ENCODE measurements at places on chromosomes 3 and 15.

DNA sequence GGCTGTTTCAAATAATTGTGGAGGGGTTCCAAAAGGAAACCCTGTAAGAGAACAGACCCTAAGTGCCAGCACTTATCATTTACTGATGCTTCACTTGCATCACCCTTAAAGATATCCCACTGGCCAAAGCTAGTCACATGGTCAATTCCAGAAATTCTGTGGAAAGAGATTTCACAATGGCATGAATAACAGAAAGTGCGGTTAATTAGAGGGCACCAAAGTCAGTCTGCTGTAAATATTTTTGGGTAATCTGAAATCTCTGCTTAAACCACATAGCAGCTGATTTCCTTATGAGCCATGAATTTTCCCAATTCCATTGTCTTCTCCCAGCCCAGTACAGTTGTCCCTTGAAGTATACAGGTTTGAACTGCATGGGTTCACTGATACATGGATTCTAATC lies 346.1 kb downstream of the SI start:
- no peak for ATAC-seq

DNA sequence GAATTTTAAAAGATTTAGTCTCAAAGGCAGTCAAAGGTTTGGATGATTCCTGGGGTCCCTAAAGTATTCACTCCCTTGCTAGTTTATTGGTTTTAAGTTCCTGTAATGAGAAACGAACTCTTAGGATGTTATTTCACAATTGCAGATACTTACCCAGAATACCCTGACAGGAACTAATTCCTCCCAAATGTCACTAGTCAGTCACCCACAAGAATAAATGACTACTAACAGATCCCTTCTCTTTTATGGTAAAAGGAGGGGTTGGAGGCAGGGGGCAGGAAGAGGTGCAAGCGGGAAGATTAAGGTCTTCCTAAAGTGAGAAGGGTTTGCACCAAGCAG lies 174.2 kb upstream of the SLC2A2 start:
- no peak for ATAC-seq

DNA sequence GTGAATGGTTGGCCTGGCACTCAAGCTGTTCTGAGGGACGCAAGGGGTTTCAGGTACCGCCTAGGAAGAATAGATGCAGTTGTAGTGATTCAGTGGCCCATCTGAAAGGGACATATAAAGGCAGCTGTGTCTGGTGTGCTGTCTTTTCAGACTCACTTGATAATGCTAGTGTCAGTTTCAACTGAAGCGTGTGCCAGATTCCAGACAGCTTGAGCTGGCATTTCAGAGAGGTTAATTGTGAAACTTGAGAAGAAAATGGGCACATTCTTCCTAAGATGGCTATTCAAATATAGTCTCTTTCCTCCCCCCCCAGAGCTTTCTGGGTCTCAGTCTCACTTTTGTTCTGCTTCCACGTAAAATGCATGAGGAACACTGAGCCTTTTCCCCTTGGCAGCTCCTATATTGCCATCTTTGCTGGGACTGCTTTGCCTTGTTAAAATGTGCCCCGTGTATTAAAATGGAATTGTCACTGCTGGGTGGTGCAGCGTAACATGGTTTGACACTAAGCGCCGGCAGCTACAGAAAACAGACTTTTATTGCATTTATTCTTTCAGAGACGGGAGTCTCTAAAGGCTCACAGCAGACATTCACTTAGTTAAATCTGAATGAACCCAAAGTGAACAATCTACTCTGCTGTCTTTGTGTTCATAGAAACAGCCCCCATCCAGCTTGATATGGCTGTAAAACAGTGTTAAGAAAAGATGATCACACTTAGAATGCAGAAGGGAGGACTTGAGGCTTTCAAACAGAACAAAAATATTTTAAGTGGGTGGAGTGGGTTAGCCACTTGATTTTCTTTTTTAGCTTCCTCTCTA lies 478.7 kb downstream of the RBMS3 start:
- no peak for ATAC-seq

DNA sequence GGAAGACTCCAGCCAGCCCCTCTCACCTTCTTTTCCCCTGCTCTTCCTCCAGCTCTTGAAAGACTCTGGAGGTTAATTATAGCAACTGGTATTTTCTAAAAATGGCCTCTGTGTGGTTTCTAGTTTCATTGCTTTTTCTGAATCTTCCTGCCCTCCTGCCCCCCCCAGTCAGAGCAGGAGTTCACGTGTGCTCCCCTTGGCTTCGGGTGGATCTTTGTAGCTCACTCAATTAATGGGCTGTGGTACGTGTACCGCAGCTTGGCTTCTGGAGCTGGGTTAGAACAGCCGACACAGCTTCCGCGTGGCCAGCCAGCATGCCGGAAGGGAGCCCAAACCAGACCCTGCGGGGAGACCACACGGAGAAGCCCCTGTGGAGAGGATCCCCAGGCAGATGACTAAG lies 31.5 kb downstream of the TM2D3 start:
- ATAC-seq, result no peak

- ATAC-seq, result no peak
Measured at GRCh38 chr3:168497741-168498140, 402.0 kb upstream of the GOLIM4 start.

DNA sequence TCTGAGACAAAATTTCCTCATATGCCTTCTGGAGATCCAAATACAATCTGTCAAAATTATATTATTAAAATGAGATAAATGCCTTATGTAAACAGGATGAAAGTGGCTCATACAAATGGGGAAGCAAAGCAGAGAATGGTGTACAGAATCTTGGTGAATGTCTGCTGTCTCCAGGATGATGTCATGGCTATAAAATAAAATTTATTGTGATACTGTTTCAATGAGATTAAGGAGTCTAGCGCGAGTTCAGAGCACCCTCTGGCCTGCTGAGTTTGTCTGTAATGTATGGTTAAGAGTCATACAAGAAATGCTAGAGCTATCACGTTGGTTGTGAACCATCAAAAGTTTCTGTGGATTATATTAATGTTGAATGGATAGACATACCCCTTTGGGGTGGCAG lies 359.7 kb downstream of the EFHB start:
- ATAC-seq, result no peak

DNA sequence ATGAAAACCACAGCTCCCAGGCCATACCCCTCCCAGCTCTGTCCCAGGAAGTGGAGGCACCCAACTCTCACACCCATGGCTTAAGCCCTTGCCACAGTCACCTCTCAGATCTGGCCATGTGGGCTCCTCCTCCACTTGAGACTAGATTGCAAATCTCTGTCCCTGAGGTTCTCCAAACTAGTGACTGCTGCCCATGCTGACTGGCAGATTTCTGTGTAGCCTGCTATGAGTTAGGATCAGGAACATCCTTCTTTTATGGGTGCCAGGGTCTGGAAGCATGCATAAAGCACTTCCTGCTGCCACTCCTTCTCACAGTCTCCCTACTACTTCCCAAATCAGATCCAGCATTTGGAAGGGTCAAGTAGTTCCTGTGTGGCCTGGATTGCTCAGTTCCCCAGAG lies 59.6 kb upstream of the GOLIM4 start:
- ATAC-seq, result no peak

DNA sequence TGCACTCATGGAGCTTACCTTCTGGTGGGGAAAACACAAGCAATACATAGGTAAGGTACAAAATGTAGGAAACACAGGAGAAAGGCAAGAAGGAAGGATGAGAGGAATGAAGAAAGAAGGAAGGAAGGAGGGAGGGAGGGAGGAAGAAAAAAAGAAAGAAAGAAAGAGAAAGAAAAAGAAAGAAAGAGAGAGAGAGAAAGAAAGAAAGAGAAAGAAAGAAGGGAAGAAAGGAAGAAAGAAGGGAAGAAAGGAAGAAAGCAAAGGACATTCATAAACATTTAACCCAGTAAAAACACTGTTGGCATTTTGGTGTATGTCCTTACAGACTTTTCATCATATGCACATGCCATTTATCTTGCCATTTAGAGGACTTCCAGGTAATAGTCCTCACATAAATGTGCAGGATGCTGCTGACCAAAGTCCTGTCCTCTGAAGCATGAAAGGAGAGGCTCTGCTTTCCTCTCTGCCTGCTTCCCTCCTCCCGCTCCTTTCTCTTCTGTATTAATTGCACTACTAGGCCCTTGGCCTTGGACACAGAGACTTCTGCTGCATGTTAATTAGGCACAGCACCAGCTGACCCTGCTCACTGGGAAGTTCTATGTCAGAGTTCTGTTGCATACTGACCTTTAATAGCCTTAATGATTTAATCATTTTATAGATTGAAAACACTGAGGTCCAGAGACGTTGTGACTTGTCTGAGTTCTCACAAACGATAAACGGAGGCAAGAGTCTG lies 29.7 kb upstream of the NDUFB4 start:
- ATAC-seq, result no peak

- ATAC-seq, result peak; percentile 76
Measured at GRCh38 chr3:171383206-171384018, 76.8 kb downstream of the TNIK start.

DNA sequence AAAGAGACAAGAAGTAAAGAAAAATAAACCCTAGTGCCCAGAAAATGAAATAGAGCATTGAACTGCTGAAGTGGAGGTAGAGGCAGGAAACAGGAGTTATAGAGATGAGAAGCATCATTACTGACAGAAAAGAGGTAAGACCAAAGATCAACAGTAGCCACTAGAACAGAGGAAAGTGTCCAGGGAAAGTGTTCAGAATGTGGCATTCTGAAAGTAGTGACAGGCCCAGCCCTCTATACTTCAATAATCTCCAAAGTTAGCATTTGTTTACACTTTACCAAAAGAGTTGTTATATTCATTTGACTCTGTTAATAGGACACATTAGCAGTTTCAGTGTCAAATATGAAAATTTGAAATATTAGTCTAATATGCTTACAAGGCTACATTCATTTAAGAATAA lies 727.1 kb upstream of the NECTIN3 start:
- no peak for ATAC-seq

DNA sequence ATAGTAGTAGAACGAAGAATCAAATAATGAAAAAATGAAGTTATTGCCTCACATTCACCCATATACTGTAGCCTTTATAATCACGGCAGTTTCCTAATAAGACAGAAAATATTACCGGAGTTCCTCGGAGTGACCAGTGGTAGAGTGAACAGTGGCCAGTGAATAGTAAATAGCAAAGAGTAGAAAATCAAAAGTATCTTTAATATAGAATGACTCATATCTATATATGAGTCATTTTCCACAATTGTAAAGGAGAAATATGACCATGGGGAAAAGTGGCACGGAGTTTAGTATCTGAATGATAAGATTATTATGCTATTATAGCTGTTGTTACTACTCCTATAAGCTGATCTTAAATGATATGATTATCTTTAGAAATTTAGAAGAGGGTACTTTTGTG lies 38.5 kb downstream of the ZBTB20 start:
- no peak for ATAC-seq

GRCh38 chr3:190557296-190557695 lies 43.4 kb downstream of the IL1RAP start:
- ATAC-seq, result no peak

DNA sequence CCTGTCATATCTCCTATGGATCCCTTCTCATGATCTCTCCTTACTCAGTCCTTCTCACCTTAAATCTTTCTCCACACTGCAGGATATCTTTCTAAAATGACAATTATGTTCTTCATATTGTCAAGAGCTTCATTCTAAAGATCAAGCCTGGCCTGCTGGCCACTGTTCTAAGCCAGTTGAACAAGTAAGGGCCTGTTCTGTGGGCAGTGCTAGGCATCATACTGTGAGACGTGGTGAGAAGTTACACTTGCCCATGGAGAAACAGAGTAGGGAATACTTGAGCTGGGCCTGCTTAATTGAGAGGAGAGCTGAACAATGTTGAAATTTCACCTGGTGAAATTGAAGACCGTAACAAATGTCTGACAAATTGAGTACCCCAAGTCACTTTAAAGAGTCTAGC lies 184.1 kb upstream of the RASGRP1 start:
- ATAC-seq, result no peak

- ATAC-seq, result no peak
Measured at GRCh38 chr15:42184736-42185135, 23.4 kb downstream of the VPS39 start.

- ATAC-seq, result no peak
Measured at GRCh38 chr15:74555192-74555591, 14.2 kb downstream of the ARID3B start.

DNA sequence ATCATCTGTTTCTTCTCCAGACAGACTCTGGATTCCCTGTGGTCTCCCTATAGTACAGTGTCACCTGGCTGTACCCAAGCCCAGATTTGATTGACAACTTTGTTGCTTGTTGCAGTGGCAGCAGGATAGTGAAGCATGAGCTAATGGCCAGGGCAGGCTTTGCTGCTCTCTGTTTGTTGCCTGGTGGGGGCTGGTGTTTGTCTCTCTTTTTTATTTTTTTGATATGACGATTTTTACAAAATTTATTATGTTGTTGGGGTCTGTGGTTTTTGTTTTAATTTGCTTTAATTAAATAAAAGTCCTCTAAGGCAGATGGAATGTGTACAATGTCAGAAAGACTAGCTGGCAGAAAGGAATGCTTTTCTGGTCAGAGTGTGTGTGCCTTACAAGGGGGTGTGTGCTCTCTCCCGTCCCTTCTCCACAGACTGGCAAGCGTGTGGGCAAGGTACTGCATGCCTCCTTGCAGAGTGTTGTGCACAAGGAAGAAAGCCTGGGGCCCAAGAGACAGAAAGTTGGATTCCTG lies 15.2 kb upstream of the CLEC3B start:
- no peak for ATAC-seq

GRCh38 chr3:59065240-59065639 lies 15.4 kb upstream of the CFAP20DC start:
- ATAC-seq, result no peak

DNA sequence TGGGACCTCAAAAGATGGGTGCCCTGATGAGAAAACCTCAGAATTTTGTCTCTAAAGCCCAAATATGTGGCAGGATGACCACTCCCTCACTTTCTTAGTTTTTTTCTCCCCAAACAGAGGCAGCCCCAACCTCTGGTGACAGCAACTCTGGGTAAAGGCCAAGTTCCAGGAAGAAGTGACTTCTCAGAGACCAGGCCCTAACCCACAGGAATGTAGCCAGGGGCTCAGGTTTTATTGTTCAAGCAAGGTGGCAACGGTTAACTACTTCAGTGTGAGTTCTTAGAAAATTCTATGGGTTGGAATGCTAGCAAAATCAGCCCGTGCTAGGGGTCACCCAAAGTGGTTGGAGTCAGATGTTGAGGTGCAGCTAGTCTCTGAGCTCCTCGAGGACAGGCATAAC lies 5.1 kb upstream of the DNAJA4 start:
- no peak for ATAC-seq

GRCh38 chr3:50627407-50628051 lies 10.6 kb downstream of the MAPKAPK3 start:
- ATAC-seq, result peak; percentile 55

DNA sequence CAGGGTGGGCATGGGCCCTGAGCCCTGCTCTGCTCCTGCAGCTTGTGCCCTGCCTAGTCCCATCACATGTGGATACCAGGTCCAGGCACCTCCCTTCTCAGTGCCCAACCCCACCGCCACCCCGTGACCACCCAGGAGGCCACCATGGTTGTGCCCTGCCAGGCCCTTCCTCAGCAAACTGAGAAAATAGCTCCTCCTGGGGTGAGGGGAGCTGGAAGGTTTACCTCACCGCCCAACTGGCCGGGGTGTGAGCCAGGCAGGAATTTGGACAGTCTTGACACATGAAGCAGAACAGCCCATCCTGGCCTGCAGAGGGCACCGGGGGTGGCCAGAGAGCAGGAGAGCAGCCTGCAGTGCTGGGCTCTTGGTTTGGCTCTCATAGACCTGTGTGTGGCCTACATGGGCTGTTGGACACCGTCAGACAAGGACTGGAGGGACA lies 11.4 kb upstream of the C3orf22 start:
- ATAC-seq, result no peak

All from activated T-helper 17 cell treated with anti-CD3 and anti-CD28 coated beads, Interleukin-2, amount 50 U/mL, for 72 hours (primary cell).